ENCODE measurements at places on chromosomes 4 and X. TPM values are rescaled to one million over a fixed set of nuclear protein-coding genes. Genes with fewer than 3 reads are reported as not detected.

GRCh38 chr4:7910263-7910896, 29.3 kb downstream of the AFAP1 start:
- H3K36me3 ChIP-seq = no peaks in the 10 kb centered on the region
- H3K4me1 ChIP-seq = peaks cover 74% of the 10 kb centered on the region
- no peak for DNase-seq
- no peaks in the 10 kb centered on the region for H3K27me3 ChIP-seq

DNA sequence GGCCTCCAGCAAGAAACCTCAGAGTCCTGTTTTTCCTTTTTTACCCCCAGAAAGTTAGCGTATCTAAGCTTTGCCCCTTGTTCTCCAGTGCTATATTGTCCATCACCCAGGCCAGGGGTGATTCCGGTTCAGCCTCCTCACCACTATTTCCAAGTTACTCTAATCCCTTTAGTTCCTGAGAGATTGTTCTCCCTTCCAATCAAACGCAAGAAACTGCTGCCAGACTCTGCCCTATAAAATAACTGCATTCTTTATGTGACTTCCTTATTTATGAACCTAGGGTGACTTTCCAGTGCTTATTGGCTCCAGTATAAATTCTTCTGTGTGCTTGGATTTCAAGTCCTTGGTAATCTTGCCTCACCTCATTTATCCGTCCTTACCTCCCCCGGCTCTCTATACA, 65.7 kb downstream of the CLCN5 start:
- no peaks in the 10 kb centered on the region for H3K36me3 ChIP-seq
- no peak overlapping the region for H3K27ac ChIP-seq
- H3K4me1 ChIP-seq = no peaks in the 10 kb centered on the region

DNA sequence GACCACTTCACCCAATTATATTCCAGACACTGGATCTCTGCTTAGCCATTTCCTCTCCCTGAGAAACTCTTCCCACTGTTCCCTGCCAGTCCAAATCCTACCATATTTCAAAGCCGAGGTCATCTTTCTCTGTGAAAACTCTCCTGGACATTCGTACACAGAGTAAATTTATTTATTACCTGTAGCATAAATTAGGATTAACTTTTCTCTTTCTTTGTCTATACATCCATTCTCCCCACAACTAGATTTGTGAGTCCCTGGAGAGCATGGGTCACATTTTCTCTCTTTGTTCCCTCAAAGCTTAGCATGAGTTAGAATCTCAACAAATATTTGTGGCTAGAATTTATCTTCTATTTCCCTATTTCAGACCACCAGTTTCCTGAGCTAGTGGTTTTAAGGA, 27.8 kb upstream of the SMIM10 start:
- H3K27me3 ChIP-seq = no peaks in the 10 kb centered on the region
- H3K4me1 ChIP-seq = peaks cover 1% of the 10 kb centered on the region
- no peak for DNase-seq
- H3K27ac ChIP-seq = no peak overlapping the region

DNA sequence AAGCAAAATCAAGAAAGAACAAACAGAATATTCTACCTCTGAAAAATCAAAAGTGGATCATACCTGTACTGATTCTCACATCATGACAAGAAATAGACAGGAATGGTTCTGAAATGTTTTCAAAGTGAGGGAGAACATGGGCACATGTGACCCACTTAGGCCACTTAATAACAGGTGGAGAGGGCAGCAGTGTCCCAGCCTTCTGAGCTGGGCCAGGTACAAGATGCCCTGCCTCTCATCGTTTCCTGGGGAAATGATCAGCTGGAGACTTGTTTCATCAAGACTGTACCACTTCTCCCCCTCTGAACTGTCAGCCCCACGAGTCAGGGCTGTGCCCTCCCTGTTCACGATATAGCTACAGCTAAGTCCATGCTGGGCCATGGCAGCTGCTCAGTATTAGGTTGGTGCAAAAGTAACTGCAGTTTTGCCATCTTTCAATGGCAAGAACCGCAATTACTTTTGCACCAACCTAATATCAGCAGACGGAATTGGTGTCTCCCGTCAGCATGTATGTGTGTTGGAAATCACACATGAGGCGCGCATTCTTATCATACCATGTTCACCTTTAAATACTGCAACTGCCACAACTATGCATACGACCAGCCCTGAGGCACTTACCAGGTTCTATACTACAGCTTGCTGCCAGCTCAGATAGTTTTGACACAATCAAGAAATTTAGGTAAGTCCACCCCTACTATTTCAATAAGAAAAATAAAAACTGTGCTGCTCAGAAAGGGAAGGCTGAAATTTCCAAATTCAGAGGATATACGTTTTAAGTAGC, 71.4 kb downstream of the GATB start:
- H3K4me3 ChIP-seq = no peak overlapping the region
- H3K4me1 ChIP-seq = peaks cover 8% of the 10 kb centered on the region
- DNase-seq = no peak
- H3K27ac ChIP-seq = no peak overlapping the region
- H3K36me3 ChIP-seq = peaks cover 5% of the 10 kb centered on the region
- H3K27me3 ChIP-seq = no peaks in the 10 kb centered on the region

DNA sequence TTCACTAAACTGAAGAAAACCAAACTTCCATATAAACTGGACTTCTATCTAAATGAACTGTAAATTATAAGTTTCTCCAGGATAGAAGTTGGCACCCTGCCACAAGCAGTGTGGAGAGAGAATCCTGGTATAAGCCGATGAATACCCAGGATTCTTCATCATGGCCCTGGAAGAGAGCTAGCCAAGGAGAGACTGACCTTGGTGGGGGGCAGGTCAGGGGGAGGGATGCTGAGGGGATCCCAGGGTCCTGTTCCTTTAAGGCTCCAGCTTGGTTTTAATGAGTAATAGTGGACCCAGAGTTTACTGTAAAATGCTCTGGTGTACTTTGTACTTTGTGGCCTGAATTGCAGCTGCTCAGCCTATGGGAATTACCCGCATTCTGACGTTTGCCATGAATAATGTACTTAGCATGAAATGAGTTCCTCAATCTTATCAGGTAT, 16.9 kb downstream of the RASSF6 start:
- peaks cover 36% of the 10 kb centered on the region for H3K27me3 ChIP-seq
- peaks cover 10% of the 10 kb centered on the region for H3K4me1 ChIP-seq
- H3K27ac ChIP-seq = no peak overlapping the region
- DNase-seq = no peak
- H3K4me3 ChIP-seq = no peak overlapping the region
- H3K36me3 ChIP-seq = no peaks in the 10 kb centered on the region

GRCh38 chr4:186570193-186570996, 15.0 kb upstream of the MTNR1A start:
- H3K36me3 ChIP-seq = no peaks in the 10 kb centered on the region
- H3K27ac ChIP-seq = no peak overlapping the region
- no peaks in the 10 kb centered on the region for H3K4me1 ChIP-seq
- H3K4me3 ChIP-seq = no peak overlapping the region
- H3K27me3 ChIP-seq = no peaks in the 10 kb centered on the region

The OTC gene
- not detected for total RNA-seq

- no peak for DNase-seq
- no peaks in the 10 kb centered on the region for H3K4me1 ChIP-seq
- H3K36me3 ChIP-seq = no peaks in the 10 kb centered on the region
- H3K27ac ChIP-seq = no peak overlapping the region
Observed at GRCh38 chrX:66815227-66815626, 176.3 kb upstream of the EDA2R start.

GRCh38 chr4:146333895-146334262, 119.5 kb downstream of the REELD1 start:
- DNase-seq = no peak
- H3K4me3 ChIP-seq = no peak overlapping the region
- peaks cover 38% of the 10 kb centered on the region for H3K4me1 ChIP-seq
- H3K36me3 ChIP-seq = no peaks in the 10 kb centered on the region
- no peak overlapping the region for H3K27ac ChIP-seq
- H3K27me3 ChIP-seq = no peaks in the 10 kb centered on the region

GRCh38 chrX:56784666-56785065, 55.6 kb downstream of the NBDY start:
- no peak overlapping the region for H3K4me3 ChIP-seq
- DNase-seq = no peak
- no peaks in the 10 kb centered on the region for H3K27me3 ChIP-seq

DNA sequence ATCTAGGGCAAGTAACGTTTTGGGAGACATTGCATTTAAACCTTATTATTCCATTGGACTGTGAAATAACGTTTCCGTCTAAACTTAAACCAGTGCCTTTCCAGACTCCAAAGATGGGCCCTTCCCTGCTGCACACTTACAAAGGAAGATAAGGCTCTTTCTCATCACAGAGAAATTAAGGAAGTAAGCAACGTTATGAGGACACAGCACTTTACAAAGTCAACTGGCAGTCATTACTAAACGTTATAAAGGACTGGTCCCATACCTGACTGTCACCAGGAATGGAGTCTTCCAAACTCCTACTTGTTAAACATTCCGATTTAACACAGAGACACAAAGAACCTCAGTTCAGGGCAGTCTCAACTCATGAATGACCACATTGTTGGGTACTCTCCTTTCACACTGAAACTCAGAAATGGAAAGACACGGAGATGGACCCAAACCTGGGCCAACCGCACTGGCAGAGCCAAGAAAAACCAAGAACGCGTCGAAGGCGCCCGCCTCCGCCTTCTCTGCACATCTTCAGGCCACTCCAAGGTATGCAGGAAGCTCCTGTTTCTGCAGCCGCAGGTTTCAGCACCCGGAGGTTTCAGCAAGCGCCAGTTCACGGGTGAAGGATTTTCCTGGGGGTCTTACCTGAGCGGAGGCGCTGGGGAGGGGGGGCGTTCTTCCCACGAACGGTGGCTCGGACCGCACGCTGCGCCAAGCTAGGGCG, 670 bp downstream of the PAPSS1 start:
- H3K27me3 ChIP-seq = no peaks in the 10 kb centered on the region
- H3K36me3 ChIP-seq = peaks cover 7% of the 10 kb centered on the region
- H3K27ac ChIP-seq = peak overlapping the region; percentile 85
- DNase-seq = no peak
- peaks cover 52% of the 10 kb centered on the region for H3K4me1 ChIP-seq

The COL25A1 gene
- total RNA-seq = 1.8 TPM

The PRR32 gene
- total RNA-seq = not detected

GRCh38 chrX:112866175-112866574, 25.5 kb upstream of the AMOT start:
- H3K27me3 ChIP-seq = no peaks in the 10 kb centered on the region
- no peak for DNase-seq
- no peaks in the 10 kb centered on the region for H3K36me3 ChIP-seq
- H3K4me1 ChIP-seq = no peaks in the 10 kb centered on the region

- H3K4me3 ChIP-seq = no peak overlapping the region
- DNase-seq = no peak
- H3K27me3 ChIP-seq = no peaks in the 10 kb centered on the region
- no peaks in the 10 kb centered on the region for H3K4me1 ChIP-seq
- no peak overlapping the region for H3K27ac ChIP-seq
Observed at GRCh38 chrX:70219938-70220764, 14.3 kb upstream of the AWAT1 start.

The FAM9C gene
- not detected for total RNA-seq

GRCh38 chr4:173317004-173317403, 17.2 kb downstream of the HMGB2 start:
- H3K36me3 ChIP-seq = peaks cover 6% of the 10 kb centered on the region
- no peaks in the 10 kb centered on the region for H3K4me1 ChIP-seq
- H3K4me3 ChIP-seq = no peak overlapping the region
- no peak for DNase-seq
- no peaks in the 10 kb centered on the region for H3K27me3 ChIP-seq
- no peak overlapping the region for H3K27ac ChIP-seq

- H3K36me3 ChIP-seq = no peaks in the 10 kb centered on the region
- peaks cover 5% of the 10 kb centered on the region for H3K4me1 ChIP-seq
- peaks cover 8% of the 10 kb centered on the region for H3K27me3 ChIP-seq
- DNase-seq = no peak
- no peak overlapping the region for H3K27ac ChIP-seq
- no peak overlapping the region for H3K4me3 ChIP-seq
Observed at GRCh38 chr4:128630871-128631270, 178.6 kb upstream of the JADE1 start.

DNA sequence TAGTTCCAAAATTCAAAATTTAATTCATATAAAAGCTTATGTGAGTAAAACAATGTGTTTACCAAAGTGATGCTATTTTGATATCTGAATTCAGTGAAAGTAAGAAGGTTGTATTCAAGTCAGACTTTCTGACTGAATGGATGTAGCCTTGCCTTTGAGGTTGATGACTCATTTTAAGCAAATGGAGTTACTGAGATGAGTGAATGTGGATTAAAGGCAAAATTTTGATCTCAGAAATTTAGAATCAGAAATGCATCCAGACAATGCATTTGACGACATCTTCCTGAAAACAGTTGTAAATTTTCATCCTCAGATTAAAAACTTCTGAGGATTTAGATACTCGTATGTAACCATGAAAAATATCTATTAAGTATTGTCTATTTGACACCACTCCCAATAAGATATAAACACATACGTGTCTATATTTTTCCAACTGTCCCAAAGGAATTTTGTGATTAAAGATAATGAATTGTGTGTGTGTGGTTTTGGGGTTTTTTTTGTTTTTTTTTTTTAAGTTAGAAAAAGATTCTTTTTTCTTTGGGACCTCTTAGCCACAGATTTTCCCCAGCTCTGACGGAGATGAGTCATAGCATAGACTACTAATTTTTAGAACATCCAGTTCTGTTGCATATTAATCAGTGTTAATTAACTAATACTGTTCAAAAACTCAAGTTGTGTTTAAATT, 34.4 kb downstream of the NFKB1 start:
- peaks cover 37% of the 10 kb centered on the region for H3K4me1 ChIP-seq
- H3K4me3 ChIP-seq = no peak overlapping the region
- no peak for DNase-seq
- no peak overlapping the region for H3K27ac ChIP-seq
- no peaks in the 10 kb centered on the region for H3K27me3 ChIP-seq

GRCh38 chr4:95180531-95181242, 368.1 kb downstream of the UNC5C start:
- H3K4me1 ChIP-seq = no peaks in the 10 kb centered on the region
- H3K27ac ChIP-seq = no peak overlapping the region
- no peak for DNase-seq
- no peak overlapping the region for H3K4me3 ChIP-seq
- H3K27me3 ChIP-seq = peaks cover 6% of the 10 kb centered on the region

DNA sequence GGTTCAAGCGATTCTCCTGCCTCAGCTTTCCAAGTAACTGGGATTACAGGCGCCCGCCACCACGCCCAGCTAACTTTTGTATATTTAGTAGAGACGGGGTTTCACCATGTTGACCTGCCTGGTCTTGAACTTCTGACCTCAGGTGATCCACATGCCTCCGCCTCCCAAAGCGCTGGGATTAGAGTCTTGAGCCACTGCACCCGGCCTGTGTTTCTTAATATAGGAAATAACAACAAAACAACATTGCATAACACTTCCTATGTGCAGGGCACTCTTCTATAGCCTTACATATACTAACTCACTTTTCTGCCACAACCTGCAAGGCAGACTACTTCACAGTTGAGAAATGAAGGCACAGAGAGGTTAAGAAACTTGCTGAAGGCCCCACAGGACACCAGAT, 12.8 kb upstream of the TMEM131L start:
- H3K4me3 ChIP-seq = no peak overlapping the region
- no peak overlapping the region for H3K27ac ChIP-seq
- H3K36me3 ChIP-seq = no peaks in the 10 kb centered on the region
- H3K27me3 ChIP-seq = no peaks in the 10 kb centered on the region
- H3K4me1 ChIP-seq = peaks cover 24% of the 10 kb centered on the region

GRCh38 chrX:1027133-1027532, 185.3 kb downstream of the CRLF2 start:
- H3K4me3 ChIP-seq = no peak overlapping the region
- no peak for DNase-seq
- no peak overlapping the region for H3K27ac ChIP-seq
- no peaks in the 10 kb centered on the region for H3K36me3 ChIP-seq

The HS3ST1 gene
- 0.27 TPM for total RNA-seq
